ENCODE measurements at places on chromosomes 3 and 15.

DNA sequence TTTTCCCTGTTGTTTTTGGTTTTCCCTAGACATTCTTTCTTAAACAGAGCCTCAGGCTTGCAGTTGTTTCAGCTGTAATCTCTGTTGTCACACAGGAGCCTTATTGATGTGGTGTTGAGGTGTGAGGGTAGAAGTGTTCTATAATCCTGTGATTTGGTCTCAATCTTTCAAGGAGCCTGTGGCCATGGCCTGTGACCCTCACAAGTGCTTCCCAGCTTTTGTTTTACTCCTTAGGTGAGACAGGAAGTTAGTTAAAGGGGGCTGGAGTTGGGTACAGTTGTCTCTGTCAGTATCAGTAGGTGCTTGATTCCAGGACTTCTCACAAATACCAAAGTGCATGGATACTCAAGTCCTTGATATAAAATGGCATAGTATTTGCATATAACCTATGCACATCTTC, 77.2 kb downstream of the PDCD6IP start:
- no peak for DNase-seq

DNA sequence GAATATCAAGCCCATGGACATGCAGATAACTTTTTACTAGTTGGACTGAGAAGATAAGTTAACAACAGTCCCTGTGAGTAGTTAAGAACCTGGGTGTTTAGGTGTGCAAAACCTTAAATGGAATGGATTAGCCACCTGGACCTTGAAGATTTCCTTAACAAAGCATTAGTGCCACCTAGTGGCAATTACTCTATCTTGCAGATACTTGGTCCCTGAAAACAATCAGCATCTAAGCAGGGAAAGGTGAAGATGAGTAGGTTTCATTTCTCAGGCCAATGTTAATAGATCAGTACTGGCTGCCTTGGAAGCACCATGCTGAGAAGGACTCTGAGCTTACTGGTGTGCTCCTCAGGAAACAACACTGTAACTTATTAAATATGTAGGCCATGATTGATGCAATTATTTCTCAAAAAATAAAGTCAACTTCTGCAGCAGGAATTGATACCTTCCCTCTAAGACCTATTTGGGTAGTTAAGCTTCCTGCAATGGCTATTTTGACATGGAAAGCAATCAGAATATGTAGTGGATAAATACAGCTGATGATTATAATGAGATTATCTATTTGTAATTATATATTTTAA, 329.4 kb downstream of the TBC1D5 start:
- DNase-seq, result peak; percentile 89

DNA sequence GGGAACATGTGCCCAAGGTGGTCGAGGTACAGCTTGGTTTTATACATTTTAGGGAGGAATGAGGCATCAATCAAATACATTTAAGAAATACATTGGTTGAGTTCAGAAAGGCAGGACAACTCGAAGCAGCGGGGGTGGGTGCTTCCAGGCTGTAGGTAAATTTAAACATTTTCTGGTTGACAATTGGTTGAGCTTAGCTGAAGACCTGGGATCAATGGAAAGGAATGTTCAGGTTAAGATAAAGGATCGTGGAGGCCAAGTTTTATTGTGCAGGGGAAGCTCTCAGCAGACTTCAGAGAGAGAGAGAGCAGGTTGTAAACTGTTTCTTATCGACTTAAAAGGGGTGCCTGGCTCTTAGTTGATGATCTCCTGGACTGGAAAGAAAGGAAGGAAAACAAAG, 11.3 kb downstream of the CPN2 start:
- DNase-seq, result no peak

DNA sequence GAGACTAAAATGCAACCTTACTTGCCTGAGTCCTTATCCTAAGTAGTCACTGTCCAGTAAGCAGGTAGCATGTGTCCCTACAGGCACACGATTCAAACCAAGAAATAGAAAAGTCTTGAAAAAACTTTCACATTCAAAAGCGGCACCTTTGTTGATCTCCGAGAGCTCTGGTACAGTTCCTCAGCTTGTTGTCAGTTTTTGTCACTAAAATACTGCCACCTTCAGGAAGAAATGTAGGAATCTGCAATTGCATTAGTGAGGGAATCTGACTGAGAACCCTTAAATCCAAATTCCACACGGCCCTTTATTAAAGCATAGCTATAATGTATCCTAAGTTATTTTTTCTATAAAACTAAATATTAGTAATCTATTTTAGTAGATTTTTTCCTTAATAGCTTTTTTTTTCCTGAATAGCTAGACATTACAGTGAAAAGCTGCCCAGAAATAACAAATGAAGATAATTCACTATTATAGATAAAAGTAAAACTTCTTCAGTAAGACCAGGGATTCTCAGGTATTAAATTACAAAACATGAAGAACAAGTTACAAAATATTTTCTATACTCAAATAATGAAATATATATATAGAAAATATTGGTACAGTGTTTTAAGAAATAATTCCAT, 44.0 kb downstream of the CCDC54 start:
- DNase-seq, result peak; percentile 83

DNA sequence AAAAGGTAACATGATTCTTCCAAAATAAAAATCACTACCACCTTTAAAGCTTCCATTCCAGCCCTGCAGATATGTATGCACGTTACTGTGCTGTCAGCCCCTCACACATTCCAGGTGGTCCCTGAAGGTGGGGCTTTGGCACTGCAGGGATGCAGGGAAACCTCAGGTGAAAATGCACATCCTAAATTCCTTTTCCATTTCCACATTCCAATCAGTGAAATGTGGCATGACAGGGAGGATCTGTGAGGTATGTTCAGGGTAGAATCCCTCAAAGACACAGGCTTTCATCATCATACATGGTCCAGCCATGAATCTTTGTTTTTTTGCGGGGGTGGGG, 45.3 kb downstream of the CCR4 start:
- no peak for DNase-seq

- no peak for DNase-seq
These were observed 1.3 kb downstream of the CACNA1D start for GRCh38 chr3:53495520-53496391.

- no peak for DNase-seq
These were observed 8.8 kb upstream of the FAM107A start for GRCh38 chr3:58585994-58586393.

DNA sequence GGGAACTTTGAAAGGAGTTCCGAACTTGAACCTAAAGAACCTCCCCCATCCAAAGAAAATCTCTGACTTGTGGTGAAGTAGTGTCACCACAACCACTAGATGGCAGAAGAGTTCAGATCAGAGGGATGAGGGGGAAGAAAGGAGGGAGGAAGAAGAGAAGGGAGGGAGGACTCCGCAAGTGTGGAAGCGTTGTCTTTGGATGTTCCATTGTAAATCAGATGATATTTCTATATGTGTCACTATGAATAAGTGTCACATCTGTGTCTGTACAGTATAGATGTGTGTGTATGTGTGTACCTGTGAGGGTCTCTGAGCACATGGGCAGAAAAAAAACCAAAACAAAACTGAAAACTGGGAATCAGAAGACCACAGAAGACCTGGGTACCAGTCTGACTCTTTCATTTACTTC, 16.9 kb downstream of the SLC24A1 start:
- peak; percentile 91 for DNase-seq

GRCh38 chr3:136653628-136654027, 98.5 kb downstream of the STAG1 start:
- DNase-seq, result no peak

DNA sequence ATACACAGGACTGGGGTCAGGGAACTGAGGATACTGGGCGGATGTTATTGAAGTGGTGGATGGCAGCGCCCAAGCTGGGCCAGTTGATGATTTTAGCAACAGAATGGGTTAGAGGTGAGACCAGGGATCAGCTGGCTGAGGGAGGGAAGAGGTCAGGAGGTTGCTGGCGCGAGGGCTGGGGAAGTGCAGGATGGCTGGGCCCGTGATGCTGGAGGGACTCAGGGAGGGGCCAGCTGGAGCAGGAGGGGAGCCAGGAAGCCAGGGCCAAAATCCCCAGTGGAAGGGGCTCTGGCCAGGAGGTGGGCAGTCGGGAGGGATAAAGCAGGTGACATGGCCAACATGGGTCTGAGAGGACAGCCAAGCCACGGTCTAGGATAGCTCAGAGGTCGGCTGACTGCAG, 178.0 kb downstream of the NSMCE3 start:
- DNase-seq, result no peak

DNA sequence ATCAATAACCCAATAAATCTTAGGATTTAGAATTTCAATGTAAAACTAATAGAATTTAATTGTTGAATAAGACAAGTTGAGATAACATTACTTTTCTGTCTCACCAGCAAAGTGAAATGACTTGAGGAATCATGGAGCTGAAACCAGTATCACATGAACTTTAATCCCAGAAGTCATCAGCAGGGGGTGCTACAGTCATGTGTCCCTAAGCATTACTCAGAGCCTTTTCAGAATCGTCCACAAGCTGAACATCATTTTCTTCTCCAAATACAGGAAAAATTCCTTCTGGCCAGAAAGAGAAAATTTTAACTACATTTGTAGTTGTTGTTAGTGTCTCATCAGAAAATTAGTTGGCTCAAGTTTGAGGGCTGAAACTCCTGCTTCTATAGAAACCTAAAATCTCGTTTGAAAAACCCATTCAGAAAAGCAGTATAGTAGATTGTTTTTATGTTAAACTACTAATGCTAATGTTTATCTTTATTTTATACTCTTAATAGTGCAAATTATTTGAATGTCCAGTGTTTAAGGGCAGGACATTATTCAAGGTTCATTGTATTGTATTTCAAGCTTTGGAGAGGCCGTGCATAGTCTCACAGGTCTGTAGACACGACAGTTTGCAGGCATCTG, 384.1 kb downstream of the PLOD2 start:
- DNase-seq, result peak; percentile 85

- no peak for DNase-seq
These were observed 137.5 kb upstream of the SPRED1 start for GRCh38 chr15:38115121-38115520.

Measured in NCI-H82 (cell line).